ENCODE measurements at places on chromosomes 16 and 17.

GRCh38 chr17:6547336-6547735 is 9.0 kb downstream of the PITPNM3 start:
- DNase-seq: no peak

- no peak for DNase-seq
Observed at GRCh38 chr17:31789707-31790505, 69.1 kb downstream of the COPRS start.

DNA sequence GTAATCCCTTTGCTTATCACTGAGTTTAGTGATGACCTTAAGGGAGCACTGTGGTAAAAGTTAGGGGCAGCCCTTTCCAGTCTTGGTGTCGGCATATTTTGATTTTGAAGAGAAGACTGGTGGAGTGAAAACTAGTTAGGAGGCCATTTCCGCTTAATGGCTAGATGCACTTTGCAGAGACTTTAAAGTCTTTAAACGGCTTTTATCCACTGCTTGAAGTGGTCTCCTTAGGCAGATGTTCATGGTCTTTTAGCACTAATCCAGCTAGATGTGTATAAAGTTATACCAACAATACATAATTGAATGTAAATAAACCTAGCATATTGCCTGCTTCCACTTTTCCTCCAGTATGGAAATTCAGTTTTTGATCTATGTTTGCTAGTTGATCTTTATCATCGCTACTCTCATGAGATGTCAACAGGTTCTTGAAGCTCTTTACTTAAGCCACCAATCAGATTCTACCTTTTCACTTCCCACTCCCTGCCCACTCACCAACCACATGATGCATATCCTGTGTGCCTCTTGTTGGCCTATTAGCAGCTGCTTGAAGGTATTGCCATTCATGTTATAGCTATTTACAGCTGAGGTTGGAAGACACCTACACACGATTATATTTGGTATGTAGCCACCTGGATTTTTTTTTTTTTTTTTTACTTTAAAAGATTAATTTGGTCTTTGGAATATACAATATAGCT is 132.0 kb downstream of the NLK start:
- no peak for DNase-seq

GRCh38 chr16:53224951-53225533 is 170.3 kb downstream of the CHD9 start:
- peak; percentile 70 for DNase-seq

GRCh38 chr16:2964475-2965336 is 631 bp downstream of the KREMEN2 start:
- peak; percentile 33 for DNase-seq

DNA sequence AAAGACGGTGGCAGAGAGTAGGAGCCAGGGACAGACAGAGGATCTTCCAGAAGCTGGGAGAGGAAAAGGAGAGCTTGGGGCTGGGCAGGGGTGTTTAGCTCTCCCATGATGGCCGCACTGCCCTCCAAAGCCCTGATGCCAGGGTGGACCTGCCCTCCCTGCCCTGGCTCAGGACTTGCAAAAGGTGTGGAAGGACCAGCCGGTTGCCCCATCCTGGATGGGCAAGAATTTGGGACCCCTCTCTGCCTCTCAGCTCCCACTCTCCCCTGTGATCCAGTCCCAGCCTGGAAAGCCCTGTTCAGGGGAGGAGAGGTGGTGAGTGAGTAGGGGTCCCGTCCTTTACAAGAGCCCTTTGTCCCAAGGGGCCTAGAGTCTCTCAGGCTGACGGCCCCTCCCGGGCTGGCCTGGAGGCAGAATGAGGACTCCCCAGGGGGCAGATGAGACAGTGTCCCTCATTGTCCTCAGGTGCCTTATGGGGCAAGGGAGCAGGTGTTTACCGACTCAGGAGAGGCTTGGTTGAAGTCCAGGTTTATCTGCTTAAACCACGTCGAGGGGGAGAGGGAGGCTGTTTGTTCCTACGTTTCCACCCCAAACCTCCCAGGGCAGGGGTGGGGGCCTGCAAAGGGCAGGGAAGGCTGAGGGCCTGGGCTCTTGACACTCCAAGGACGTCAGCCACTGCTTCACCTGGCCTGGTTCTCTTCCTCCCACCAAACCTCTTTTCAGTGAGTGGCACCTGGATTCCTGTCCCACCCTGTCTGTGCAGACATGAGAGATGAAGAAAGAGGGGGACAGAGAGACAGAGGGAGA is 19.3 kb upstream of the ITGA3 start:
- no peak for DNase-seq

DNA sequence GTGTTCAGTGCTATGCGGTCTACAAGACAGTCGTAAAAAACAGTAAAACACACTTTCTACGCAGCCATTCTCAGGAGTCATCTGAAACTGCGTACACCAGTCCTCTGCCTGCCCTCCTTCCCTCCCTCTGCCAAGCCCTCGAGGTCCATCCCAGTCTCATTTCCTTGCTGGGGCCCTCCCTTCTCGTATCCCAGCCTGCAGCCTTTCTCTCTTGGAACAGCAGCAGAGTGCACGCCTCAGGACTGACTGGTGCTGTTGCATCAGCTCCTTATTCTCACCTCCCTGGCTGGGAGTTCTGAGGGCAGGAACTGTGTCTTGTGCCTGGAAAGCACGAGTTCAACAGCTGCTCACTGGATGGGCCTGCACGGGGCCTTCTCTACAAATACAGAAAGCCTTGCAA is 12.5 kb downstream of the FAHD1 start:
- DNase-seq: no peak

DNA sequence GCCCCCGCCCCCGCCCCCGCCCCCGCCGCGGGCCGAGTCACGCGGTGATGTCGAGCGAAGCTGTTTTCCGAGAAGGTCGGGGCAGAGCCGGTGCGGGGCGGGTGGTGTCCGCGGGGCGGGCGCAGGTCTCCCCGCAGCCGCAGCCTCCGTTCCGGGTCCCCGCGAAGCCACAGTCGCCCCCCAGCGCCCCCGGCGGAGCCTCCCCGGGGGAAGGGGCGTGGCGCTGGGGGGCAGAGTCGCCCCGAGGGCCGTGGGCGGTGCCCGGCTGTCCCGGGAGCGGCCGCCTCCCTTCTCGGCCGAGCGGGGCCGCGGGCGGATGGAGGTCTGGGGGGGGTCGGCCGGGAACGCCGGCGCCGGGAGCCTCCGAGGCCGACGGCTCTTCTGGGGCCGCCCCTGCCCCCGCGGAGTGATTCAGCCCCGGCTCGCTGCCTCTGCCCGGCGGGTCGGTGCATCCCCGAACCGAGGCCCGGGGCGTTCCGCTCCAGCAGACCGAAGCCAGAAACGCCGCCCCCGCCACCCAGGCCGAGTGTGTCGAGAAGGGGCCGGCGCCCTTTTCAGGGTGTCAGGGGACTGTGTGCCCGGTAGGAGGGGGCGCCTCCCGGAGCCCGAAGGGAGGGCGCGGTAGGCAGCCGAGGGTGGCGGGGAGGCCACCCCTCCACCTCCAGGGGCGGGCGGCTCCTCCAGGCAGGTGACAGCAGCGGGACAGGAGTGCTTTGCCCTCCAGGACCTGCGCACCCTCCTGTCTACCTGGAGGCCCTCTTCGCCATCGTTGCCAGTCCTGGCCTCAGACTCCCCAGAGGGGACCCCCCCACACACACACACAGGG is 1.7 kb downstream of the METRNL start:
- peak; percentile 24 for DNase-seq
